ENCODE measurements at places on chromosomes 2 and 18.

DNA sequence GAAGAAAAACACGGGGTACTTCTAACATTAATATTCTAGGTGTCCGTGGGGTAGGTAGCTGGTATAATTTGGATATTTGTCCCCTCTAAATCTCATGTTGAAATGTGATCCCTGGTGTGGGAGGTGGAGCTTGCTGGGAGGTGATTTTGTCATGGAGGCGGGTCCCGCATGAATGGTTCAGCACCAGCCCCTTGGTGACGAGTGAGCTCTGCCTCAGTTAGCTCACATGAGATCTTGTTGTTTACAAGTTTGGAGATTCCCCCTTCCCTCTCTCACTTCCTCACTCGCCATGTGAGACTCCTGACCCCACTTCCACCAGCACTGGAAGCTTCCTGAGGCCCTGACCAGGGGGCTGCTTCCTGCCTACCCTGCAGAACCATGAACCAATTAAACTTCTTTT is 35.4 kb upstream of the DNER start:
- no peak for DNase-seq

DNA sequence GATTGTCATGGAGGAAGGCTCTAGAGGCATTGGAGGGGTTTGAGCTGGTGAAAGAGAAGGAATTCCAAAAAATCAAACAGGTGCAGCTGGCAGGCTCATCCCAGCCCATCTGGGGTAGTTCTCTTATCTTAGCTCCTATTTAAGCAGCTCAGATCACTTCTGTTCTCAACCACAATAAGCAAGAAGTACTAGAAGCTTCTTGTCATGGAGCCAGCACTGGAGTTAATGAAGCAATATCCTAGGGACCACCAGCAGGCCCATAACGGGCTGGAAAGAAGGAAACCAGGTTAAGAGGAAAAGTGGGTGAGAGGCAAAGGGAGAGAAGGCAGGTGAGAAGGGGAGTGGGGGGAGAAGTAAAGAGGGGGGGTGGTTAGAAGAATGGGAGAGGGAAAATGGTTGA is 100.7 kb upstream of the ZFP36L2 start:
- no peak for DNase-seq

DNA sequence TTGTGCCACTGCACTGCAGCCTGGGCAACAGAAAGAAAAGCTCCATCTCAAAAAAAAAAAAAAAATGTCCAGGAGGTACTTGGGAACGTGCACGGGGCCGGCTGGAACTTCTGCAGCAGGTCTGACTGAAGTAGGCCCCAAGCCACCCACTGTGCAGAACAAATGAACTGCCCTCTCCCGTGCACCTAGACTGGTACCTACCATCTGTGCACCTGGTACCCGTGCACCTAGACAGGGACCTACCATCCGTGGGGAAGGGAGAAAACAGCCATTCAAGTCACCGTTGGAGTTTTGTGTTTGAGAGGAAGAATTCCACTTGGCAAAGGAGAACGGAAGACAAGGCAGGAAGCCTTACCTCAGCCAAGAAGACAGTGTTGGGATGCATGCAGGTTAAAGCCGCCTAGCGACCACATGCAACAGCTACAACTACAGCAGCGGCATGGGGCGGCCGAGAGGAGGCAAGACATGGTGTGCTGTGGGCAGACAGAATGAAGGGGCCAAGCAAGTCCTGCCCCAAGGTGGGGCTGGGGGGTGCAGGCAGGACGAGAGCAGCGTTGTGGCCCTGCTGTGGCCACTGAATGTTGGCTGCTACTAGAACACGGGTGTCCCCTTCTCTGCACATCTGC is 16.1 kb downstream of the ST3GAL5 start:
- no peak for DNase-seq

- DNase-seq = no peak
These were observed 1098.9 kb upstream of the CHAC2 start for GRCh38 chr2:52668724-52669123.

DNA sequence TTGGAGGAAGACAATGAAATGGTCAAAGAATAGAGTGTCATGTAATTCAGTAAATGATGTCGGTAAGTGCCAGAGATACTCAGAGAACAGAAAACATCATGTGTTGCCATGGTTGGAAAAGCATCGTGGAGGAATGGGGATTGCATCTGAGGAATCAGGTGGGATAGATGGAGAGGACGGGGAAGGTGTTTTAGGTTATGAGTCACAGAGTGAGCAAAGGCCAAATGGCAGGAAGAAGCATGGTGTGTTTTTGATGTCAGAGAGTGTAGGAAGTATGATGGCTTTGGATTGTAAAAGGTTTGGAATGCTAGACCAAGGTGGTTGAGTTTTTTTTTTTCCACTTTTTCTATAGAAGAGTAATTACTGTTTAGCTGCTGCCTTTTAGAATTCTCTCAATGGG is 27.5 kb upstream of the CD28 start:
- no peak for DNase-seq

DNA sequence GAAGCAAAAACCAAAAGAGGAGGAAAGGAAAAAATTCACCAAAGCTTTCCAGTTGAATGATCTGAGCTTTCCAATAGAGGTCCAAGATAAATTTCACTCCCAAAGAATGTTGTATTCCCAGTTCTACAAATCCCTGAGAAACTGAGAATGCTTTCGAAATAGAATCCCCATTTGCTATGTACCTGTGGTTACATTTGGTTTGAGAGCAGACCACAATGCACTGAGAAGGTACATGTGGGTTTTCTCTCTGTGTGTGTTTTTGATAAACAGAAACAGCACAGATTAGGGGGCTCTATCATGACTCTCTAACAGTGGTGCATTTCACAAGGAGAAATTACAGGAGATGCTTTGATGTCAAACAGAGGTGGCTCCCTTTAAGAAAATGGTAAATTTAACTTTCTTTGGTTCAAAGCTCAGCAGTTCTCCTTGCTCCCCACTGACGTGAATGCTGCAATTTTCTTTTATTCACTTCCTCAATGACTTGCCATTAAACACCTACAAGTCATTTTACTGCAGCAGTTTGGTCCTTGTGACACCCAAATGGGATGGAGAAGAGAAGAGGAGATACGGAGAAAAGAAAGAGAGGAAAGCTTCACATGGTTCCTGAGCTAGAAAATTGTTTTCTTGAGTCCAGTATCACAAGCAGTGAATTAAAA is 108.7 kb downstream of the EPHA4 start:
- no peak for DNase-seq

- no peak for DNase-seq
These were observed 74.6 kb upstream of the NARS1 start for GRCh38 chr18:57696271-57696670.

GRCh38 chr18:37247497-37248161 is 318.0 kb downstream of the CELF4 start:
- DNase-seq = no peak

- DNase-seq = peak; percentile 67
These were observed 56.6 kb downstream of the CLHC1 start for GRCh38 chr2:55175254-55176093.

DNA sequence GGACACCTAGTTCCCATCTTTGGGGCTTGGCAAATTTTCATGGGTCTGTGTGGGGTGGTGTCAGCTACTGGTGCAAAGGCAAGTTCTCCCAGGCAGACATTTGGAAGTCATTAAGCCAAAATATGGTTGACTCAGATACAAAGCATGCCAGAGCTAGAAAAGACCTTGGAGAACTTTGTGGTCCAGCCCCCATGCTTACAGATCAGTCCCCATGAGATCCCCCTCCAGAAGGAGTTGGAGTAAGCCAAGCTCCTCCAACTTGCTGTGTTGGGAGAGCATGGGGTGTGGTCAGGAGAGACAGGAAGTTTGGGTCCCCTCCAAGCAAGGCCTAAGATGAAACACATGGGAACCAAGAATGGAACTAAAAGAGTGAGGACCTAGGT is 224.5 kb downstream of the CYP26B1 start:
- no peak for DNase-seq

DNA sequence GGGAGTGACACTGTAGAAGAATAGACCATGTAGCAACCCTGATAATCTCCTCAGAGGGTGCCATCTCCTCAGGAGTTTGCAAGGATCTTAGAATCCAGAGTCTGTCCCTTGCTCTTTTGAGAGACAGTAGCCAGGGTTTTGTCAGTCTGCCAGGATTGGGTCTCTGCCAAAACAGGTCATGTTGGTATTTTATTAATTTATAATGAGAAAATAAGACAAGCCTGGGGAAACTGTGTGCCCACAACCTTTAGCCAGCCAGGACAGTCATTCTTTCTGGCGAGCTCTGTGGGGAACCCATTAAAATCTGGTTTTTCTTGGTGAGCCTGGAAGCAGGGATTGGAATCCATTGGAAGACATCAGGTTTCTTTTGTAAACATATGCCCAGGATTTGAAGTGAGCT is 78.6 kb downstream of the PTPRM start:
- DNase-seq = no peak

GRCh38 chr2:240732911-240733622 is 41.4 kb downstream of the AQP12A start:
- DNase-seq = no peak

- no peak for DNase-seq
These were observed 39.2 kb downstream of the CCDC138 start for GRCh38 chr2:108825736-108826135.

GRCh38 chr2:74149570-74150319 is 2.0 kb upstream of the BOLA3 start:
- DNase-seq = no peak

- no peak for DNase-seq
These were observed 11.4 kb upstream of the LRATD1 start for GRCh38 chr2:14621114-14621513.

- DNase-seq = no peak
These were observed 49.2 kb upstream of the FRZB start for GRCh38 chr2:182915369-182916326.

DNA sequence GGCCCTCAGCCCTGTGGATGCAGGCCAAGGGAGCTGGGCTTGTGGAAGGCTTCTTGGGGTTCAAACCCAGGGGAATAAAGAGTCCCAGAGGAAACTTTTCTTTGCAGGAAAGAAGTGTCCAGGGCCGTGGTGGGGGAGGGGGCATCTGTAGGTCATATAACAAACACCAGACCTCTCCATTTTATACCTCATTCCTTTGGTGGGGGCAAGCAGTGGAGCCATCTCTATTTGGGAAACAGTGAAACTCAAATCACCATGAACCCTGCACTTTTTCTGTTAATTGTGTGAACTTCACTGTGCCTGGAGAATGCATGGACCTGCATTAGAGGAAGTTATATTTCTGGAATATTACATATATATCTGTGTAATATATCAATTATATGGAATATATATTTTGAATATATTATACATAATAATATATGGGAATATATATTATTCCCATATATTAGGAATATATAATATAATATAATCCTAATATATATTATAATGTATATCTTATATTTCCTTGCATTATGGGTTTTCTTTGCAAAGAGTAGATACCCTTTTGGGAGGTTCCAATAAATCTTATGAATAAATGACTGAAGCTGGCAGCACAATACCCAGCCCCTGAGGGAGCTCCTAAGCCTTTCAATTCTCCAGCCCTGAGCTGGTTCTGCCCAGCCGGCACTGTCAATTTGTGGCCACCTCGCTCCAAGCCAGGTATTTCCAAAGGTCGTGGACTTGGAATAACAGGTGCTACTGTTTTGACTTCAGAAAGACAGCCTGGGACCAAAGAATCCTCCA is 97.7 kb upstream of the PKDCC start:
- DNase-seq = no peak

GRCh38 chr2:96832754-96833507 is 10.9 kb downstream of the ANKRD23 start:
- DNase-seq = peak; percentile 82

GRCh38 chr2:231312066-231312465 is 83.4 kb upstream of the B3GNT7 start:
- DNase-seq = no peak

DNA sequence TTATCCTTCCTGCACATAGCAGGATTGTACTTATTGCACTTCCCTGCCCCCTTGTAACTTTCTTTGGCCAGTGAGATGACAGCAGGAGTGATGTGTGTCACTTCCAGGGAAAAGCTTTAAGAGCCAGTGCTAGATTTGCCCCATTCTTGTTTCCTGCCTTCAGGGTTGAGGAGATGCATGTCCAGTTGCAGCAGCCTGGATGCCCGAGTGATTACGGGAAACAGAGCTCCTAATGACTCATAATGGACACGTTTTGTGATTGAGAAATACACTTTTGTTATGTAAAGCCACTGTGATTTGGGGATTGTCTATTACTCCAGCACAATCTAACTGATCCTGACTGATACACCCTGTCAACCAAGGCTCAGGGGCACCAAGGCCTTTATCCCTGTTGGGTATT is 5.0 kb upstream of the TET3 start:
- DNase-seq = no peak

DNA sequence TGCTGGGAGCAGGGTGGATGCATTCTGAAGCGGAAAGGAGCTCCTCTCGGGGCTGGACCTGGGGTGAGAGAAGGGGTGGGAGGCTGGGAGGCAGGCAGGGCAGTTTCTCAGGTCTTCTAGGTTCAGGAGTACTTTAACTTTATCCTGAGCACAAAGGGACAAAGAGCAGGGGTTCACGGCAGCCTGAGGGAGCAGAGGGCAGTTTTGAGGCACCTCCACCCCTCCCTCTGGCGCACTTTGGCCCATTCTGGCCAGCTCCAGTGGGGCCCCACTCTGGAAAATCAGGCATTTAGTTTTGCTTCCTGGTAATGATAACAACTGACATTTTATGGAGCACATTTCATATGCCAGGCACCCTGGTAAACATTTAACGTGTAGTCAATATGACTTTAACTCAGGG is 14.3 kb downstream of the B3GNT7 start:
- DNase-seq = no peak

- DNase-seq = no peak
These were observed 166.7 kb downstream of the RIT2 start for GRCh38 chr18:42948831-42949230.

- no peak for DNase-seq
These were observed 157.5 kb upstream of the LMAN1 start for GRCh38 chr18:59516356-59517155.

GRCh38 chr2:100416935-100417710 is at the start of gene CHST10:
Gene CHST10 (minus strand): TSS chr2:100417668. CDS start chr2:100406675, 10,993 bp downstream.
- DNase-seq = peak; percentile 31

DNA sequence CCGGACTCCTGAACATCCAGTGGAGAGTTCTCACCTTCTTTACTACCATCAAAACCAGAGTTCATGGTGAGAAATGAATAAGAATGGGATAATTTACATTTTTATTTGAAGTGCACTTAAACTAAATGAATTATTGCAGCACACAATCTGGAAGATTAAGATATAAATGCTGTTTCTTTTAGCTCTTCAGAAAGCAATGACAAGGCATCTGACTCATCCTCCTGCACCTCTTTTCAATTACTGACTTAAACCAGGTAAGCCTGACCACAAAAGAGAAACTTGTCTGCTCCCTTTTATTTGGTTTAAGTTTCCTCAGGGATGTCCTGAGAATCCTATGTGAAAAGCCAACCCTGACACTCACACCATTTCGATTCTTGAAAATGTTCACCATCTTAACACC is 720 bp upstream of the DSC2 start:
- DNase-seq = no peak

DNA sequence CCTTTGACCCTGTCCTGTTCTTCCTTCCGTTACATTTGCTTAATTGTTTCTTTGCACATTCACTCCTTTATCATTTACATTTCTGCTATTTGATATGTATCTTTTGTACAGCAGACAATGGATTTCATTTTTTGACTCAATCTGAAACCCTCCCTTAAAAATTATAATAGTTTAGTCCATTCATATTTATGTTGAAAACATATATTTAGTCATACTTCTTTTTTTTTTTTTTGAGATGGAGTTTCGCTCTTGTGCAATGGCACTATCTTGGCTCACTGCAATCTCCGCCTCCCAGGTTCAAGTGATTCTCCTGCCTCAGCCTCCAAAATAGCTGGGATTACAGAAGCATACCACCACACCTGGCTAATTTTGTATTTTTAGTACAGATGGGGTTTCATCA is 95.3 kb upstream of the TGFA start:
- DNase-seq = no peak

GRCh38 chr2:274503-274902 is 9.8 kb downstream of the ACP1 start:
- DNase-seq = no peak

GRCh38 chr2:108922141-108922915 is 66.7 kb downstream of the EDAR start:
- no peak for DNase-seq
